ENCODE measurements at places on chromosomes 3 and 15.

GRCh38 chr15:91887921-91888373 lies 34.4 kb downstream of the SLCO3A1 start:
- DNase-seq: no peak

GRCh38 chr15:98997755-98998154 lies 9.8 kb downstream of the PGPEP1L start:
- no peak for DNase-seq

- no peak for DNase-seq
Observed at GRCh38 chr3:4509043-4509442, 15.9 kb downstream of the ITPR1 start.

- no peak for DNase-seq
Observed at GRCh38 chr3:14507305-14507741, 32.8 kb downstream of the GRIP2 start.

GRCh38 chr15:39756806-39757522 lies 25.7 kb downstream of the FSIP1 start:
- DNase-seq: peak; percentile 29

- no peak for DNase-seq
Observed at GRCh38 chr3:98058244-98058960, 23.3 kb upstream of the GABRR3 start.

DNA sequence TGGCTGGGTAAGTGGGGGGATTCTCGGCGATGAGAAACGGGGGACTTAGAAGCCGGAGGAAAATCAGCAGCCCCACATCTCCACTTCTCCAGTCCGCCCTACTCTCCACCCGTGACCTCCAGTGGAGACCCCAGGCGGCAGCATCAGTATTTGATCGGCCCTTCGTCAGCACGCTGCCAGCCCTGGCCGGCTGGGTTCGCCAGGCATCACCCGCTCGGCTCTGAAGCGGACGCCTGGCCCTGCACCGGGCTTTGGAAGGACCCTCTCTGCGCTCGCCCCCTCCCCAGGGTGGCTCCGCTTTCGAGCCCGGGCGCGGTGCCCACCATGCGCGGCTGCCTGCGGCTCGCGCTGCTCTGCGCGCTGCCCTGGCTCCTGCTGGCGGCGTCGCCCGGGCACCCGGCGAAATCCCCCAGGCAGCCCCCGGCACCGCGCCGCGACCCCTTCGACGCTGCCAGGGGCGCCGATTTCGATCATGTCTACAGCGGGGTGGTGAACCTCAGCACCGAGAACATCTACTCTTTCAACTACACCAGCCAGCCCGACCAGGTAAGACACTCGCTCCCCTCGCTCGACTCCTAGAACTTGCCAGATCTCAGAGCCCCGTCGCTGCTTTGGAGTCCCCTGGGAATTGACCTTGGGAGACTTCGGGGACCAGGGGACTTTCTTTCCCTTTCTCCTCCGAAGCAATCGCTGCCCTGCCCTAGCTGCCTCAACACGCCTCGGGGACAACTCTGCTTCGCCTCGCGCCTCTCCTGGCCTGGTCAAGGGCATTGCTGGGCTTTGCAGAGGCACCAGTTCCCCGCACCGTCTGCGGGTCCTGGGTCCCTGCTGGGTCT lies 561 bp downstream of the SIDT1 start:
- peak; percentile 46 for DNase-seq

DNA sequence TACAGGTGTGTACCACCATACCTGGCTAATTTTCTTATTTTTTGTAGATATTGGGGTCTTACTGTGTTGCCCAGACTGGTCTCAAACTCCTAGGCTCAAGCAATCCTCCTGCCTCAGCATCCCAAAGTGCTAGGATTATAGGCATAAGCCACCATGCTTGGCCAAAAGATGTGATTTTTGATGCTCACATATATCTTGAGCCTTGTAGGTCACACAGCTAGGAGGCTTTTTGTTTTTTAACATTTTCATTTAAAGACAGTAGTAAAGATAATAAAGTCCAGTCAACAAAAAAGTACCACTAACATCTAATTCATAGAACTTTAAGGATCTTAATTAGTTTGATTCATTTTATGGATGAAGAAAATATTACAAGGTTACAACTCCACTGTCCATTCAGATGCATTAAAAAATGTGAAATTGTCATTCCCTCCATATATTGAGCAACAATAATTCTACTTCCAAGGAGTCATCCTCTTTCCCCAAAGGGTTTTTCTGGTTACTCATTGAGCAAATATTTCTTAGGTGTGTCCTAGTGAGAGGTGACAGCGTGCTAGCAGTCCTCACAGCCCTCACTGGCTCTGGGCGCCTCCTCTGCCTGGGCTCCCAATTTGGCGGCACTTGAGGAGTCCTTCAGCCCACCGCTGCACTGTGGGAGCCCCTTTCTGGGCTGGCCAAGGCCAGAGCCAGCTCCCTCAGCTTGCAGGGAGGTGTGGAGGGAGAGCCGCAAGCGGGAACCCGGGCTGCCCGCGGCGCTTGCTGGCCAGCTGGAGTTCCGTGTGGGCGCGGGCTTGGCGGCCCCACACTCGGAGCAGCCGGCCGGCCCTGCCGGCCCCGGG lies 8.3 kb upstream of the TASOR start:
- no peak for DNase-seq

- no peak for DNase-seq
Observed at GRCh38 chr3:112687211-112687610, 46.3 kb upstream of the CCDC80 start.

GRCh38 chr3:4322635-4323034 lies 19.5 kb downstream of the SETMAR start:
- DNase-seq: no peak

GRCh38 chr3:195128255-195129071 lies 142.5 kb downstream of the XXYLT1 start:
- no peak for DNase-seq

DNA sequence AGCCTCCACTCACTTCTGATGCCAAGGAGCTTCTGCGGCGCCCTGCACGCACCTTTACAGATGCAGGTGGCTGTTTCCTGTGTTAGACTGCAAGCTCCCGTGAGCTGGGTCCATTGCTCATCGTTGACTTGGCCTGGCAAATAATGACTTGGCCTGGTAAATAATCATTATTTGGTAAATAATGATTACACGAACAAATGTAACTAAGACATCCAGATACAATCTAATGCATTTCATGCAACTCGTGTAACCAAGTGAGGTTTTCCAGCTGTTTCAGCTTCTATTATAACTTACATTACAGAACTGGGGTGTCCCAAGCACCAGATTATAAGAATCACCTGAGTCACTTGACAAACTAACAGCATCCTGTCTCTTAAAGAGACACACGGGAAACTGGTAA lies 92.1 kb upstream of the BHLHE40 start:
- no peak for DNase-seq

GRCh38 chr3:149881879-149882278 lies 68.9 kb downstream of the RNF13 start:
- DNase-seq: no peak

DNA sequence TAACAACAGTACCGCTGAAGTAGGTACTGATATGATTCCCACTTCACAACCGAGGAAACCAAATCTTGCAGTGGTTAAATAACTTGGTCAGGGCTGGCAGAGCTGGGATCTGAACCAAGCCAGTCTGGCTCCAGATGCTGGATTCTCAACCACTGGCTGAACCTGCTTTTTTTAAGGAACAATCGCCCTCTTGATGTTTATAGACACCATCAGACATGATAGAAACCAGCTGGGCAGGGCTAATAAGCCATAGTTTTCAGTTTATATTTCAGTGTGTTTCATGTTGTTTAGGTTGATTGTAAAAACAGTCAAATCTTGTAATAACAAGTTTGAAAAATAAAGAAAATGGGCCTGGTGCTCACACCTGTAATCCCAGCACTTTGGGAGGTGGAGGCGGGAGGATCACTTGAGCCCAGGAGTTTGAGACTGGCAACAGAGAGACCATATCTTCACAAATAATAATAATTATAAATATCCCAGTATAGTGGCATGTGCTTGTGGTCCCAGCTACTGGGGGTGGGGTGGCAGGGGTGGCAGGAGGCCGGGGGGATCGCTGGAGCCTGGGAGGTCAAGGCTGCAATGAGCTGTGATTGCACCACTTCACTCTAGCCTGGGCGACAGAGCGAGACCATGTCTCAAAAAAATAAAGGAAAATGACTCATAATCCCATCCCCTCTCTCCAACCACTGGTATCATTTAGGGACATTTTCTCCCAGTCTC lies 36.7 kb downstream of the XYLB start:
- DNase-seq: no peak

- no peak for DNase-seq
Observed at GRCh38 chr3:101536266-101536665, 23.3 kb upstream of the SENP7 start.

GRCh38 chr3:36124118-36124796 lies 256.0 kb upstream of the STAC start:
- no peak for DNase-seq

- peak; percentile 26 for DNase-seq
Observed at GRCh38 chr3:36876181-36876936, 68.5 kb downstream of the TRANK1 start.

DNA sequence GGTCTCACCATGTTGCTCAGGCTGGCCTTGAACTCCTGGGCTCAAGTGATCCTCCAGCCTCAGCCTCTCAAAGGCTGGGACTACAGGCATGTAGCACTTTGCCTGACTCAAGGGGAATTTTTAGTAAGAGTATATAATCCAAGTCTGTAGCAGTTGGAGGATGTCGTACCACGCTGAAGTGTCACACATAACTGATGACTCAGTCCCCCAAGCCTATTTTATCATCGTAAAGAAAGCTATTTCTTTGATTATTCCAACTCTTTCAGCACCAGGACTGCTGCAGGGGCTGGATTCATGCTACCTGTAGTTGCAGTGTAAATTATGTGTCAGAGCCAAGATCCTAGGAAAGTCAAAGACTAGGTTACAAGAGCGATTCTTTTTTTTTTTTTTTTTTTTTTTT lies 1.4 kb upstream of the PRKCI start:
- DNase-seq: no peak

GRCh38 chr15:60370105-60370868 lies 27.5 kb downstream of the ANXA2 start:
- DNase-seq: no peak

DNA sequence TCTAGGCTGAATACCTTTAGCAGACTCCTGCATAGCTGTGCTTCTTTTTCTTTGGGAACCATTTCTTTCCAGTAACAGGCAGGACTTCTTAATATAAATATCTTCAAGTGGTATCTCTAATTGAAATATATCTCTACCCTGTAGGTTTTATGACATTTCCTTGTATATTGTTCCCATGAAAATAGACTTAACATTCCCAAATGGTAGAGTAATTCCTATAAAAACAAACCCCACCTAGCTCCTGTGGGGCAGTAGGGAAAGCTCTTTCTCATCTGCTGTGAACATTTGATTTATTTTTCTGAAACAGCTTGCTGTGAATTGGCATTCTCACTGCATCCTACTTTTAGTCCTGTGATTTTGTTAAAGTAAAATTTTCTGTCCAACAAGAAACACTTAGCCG lies 20.8 kb downstream of the SELENOT start:
- DNase-seq: no peak

DNA sequence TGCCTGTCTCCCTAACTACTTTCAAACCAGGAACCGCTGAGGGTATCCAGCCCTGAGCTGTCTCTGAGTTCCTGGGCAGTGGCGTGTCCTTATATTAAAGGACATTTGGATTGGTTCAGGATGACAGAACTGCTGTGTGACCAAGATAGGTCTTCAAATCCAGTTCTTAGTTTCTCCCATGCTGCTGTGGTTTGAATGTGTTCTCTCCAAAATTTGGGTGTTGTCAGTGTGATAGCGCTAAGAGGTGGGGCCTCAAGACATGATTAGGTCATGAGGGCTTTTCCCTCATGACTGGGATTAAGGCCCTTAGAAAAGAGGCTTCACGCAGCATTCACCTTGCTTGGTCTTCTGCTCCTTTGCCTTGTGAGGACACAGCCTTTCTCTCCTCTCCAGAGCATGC lies 376.5 kb upstream of the TPM1 start:
- no peak for DNase-seq

DNA sequence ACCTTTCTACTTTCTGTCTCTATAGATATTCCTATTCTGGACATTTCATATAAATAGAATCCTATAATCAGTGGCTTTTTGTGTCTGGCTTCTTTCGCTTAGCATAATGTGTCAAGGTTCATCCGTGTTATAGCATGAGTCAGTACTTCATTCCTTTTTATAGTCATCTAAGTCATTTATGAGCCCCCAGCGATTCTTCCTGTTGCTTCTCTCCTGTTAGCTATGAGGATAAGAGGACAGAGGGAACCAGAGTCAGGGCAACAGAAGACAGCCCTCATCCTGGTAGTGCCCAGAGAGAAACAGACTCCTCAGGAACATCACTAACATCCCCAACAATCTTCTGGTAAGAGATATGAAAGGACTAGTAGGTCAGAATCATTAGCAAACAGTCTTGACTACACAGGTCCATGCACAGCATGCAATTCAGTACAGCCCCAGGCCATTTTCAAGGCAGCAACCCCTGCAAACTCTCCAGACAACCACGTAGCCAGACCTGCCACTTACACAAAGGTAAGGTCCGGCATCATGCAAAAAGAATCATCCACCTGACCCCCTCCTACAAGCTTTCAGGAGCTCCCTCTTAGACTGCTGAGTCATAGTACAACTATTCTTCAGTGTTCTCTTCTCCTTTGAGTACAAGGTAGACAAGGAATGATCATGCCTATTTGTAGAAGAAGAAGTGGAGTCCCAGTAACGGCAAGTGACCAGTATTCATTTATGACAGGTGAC lies 91.5 kb downstream of the MYLK start:
- no peak for DNase-seq

- no peak for DNase-seq
Observed at GRCh38 chr3:5072100-5072816, 49.8 kb upstream of the ARL8B start.

- no peak for DNase-seq
Observed at GRCh38 chr3:31247850-31248562, 284.7 kb upstream of the STT3B start.

GRCh38 chr3:11116336-11117059 lies 37.8 kb upstream of the HRH1 start:
- DNase-seq: no peak

GRCh38 chr15:91866371-91866905 lies 12.9 kb downstream of the SLCO3A1 start:
- no peak for DNase-seq

- DNase-seq: no peak
Observed at GRCh38 chr3:179151474-179151873, 3.3 kb downstream of the PIK3CA start.

DNA sequence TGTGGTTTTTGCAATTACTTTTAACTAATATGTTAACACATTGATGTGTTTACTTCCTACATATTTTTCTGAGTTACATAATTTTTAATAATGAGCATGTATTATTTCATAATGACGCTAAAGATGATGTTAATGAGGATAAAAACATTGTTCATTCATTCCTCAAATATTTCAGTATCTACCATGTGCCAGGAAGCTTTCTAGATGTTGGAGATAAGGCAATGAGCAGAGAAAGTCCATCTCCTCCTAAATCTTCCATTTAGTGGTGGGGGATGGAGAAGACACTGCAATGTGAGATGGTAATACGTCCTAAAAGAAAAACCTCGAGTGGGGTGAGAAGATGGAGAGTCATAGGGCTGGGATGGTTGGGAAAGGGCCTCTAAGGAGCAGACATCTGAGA lies 132.7 kb downstream of the MYLK start:
- DNase-seq: no peak

DNA sequence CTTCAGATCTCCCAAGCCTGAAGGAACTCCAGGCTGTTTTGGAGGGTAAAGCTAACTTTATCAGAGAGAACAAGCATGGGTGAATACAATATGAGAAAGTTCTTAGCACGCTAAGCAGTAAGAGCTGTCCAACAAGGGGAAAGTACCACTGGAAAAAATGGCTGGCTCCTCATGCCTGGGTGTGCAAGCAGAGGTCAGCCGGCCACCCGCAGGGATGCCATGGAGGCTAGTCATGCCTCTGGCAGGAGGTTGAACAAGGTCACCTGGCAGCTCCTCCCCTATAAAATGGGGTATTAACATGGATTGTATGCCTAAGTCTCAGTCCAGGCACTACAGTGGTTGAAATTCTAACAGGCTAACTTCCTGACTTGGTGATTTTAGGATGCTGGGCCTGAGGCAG lies 75.4 kb upstream of the SLC6A1 start:
- DNase-seq: no peak

All from stimulated activated CD4-positive, alpha-beta T cell treated with anti-CD3 and anti-CD28 coated beads, Interleukin-4, amount 100 ng/mL, for 24 hours (primary cell).